ENCODE measurements at places on chromosomes 4 and X. TPM values are rescaled to one million over a fixed set of nuclear protein-coding genes. Genes with fewer than 3 reads are reported as not detected.

Gene GPM6B
- 34.2 TPM for polyA plus RNA-seq

Gene ACE2
- polyA plus RNA-seq: 1.2 TPM

Gene SMIM43
- 19.4 TPM for polyA plus RNA-seq

Gene RPA4
- polyA plus RNA-seq: 0.15 TPM

Gene TNIP3
- 2.7 TPM for polyA plus RNA-seq

Gene MAGEB10
- polyA plus RNA-seq: 0.10 TPM

- no peak for DNase-seq
These were observed 34.3 kb downstream of the GPC4 start for GRCh38 chrX:133380711-133381619.

DNA sequence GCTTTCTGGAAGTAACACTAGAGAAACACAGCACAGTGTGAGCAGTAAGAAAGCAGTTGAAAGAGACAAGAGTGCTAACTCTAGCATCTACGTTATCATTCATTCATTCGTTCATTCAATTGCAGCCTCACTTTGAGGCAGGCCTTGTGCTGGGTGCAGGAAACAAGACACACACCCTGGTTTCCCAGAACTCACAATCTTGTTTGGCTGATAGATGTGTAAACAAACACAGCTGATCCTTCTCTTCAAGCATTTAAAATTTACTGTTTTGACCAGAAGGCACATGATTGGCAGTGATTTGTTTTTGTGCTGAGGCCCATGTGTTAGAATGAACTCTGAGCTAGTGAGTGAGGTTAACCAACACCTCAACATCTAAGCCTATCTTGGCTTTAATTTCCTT lies 20.4 kb upstream of the TBC1D9 start:
- no peak for DNase-seq

DNA sequence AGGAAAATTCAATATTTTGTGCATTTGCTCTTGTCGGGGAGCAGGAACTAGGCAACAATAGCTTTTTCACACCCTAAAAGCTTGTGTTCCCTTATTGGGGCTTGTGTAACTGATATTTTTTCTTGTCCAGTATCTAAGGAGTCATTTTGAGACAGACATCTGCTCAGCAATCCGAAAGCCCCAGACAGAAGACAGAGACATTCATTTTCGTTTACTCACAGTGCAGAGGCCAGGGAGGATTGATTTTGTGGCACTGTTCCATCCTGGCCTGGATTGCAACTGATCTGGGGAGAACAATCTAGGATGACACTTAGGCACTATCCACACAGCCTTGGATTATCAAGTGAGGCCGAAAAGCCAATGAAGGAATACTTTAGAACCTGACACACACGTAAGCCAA lies 27.4 kb upstream of the PLAC1 start:
- no peak for DNase-seq

DNA sequence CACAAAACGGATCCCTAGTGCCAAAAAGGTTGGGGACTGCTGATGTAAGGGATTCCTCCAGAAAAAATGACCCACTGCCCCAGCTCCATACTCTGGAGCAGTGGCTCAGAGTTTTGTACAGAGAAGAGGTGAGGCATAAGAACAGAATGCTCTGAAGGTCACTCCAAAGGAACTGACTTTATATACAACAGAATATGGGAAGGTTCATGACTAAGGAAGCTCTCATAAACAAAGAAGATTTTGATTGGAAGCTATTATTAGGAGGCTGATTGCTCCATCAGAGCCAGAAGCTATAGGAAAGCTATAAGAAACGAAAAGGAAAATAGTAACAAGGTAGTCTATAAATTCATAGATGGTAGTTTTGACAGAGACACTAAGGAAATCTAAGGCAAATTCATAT lies 203.1 kb downstream of the SLC7A11 start:
- no peak for DNase-seq

DNA sequence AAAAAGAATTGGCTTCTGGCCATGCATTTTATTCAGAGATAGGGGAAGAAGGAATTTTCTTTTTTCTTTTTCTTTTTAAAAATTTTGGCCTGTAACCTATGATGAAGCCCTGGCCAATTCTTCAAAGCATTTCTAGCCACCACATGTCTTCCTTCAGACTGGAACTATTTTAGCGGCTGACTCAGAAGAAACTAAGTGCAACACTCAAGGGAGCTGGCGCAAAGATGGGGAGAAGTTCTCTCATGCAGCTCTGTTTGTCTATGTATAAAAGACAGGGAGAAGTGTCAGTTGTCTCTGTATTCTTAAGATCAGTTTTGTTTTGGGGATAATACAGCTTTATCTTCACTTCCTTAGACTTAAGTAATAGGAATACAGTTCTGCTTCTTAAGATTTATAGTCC lies 46.1 kb downstream of the MBNL3 start:
- DNase-seq: no peak

- no peak for DNase-seq
These were observed 54.3 kb downstream of the IGFBP7 start for GRCh38 chr4:57055886-57056285.

GRCh38 chr4:10333942-10334341 lies 123.3 kb downstream of the ZNF518B start:
- no peak for DNase-seq

DNA sequence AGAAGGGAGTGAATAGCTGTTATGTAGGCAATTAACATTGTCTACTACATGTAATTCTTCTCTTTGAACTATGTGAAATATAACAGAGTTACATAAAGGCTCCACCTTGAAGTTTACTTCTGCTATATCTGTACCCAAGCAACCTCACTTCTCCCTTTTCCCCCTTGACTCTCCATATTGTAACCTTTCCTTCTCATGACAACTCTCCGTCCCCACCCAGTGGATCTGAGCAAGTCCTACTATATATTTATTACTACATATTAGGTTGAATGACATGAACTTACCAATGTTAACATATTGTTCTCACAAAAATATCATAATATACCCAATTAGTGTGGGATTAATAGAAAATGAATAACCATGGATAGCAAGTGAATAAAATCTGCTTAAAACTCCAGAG lies 93.2 kb upstream of the ATP8A1 start:
- peak; percentile 15 for DNase-seq

GRCh38 chr4:12145768-12146167 lies 717.1 kb upstream of the HS3ST1 start:
- no peak for DNase-seq

DNA sequence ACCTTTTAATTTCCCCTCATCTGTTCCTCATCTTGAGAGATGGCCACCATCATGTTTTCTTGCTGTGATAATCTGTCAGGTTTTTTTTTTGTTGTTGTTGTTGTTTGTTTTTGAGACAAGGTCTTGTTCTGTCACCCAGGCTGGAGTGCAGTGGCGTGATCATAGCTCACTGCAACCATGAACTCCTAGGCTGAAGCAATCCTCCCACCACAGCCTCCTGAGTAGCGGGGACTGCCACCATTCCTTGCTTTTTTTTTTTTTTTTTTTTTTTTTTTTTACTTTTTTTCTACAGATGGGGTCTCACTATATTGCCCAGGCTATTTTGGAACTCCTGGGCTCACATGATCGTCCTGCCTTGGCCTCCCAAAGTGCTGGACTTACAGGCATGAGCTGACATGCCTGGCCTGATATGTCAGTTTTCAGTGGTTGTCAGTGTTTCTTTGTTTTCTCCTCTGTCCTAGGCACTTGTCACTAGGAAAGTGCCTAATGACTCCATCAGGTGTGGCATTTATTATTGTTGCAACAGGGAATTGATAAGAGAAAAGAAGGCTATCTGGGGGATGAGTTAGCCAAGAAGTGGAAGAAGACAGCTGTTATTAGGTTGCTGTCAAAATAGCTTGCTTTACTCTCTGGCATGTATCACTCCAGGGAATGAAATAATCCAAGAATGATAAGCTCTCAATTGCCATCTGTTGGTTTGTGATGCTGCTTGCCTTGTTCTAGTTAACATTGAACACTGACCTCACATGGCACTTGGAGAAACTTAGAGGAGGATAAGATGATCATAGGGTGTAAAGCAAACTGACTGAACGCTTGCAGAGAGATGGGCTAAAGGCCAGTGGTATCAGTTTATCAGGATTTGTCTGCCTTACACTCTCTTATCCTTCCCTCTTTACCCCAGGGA lies 41.7 kb downstream of the TMEM164 start:
- DNase-seq: no peak
